ENCODE measurements at places on chromosomes 2 and 18. TPM values are rescaled to one million over a fixed set of nuclear protein-coding genes. Genes with fewer than 3 reads are reported as not detected.
A peak's percentile ranks its signal among the peaks of the same experiment; 100 is the strongest.

DNA sequence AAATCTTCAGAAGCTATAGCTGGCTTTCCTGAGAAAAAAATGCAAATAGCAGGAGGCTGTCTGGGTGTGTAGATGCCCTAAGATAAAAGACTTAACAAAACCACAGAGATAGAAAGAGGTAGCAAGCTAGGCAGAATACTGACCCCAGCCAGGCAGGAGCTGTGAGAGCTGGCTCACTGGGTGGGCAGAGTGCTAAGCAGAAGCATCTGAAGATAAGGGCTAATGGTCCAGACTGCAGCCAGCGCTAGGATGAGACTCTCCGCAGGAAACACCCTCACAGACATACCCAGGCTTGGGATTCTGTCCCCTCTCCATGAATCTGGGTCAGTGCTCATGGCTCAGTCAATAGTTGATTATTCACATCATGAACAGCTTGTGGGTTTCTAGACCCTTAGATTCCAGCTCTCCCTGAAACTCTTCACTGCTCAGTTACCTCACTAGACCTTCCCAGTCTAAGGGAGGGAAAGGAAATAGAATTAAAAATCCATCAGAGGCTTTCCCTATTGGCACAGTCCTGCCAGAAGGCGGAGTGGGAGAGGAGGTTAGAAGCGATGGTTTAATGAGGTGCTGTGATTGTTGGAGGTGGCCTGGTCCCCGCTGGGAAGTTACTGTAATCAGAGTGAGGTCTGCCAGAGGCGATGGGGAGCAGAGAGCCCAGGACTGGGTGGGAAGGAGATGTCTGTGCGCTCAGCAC, 21.4 kb upstream of the CCBE1 start:
- H3K27ac ChIP-seq, result no peak overlapping the region
- no peaks in the 10 kb centered on the region for H3K4me1 ChIP-seq
- no peaks in the 10 kb centered on the region for H3K36me3 ChIP-seq
- no peak for DNase-seq
- no peak overlapping the region for H3K4me3 ChIP-seq

GRCh38 chr18:32160547-32160946, 29.3 kb upstream of the MEP1B start:
- peaks cover 3% of the 10 kb centered on the region for H3K27me3 ChIP-seq
- H3K27ac ChIP-seq, result no peak overlapping the region
- H3K4me3 ChIP-seq, result no peak overlapping the region

KCNG2 gene
- total RNA-seq, result not detected

DNA sequence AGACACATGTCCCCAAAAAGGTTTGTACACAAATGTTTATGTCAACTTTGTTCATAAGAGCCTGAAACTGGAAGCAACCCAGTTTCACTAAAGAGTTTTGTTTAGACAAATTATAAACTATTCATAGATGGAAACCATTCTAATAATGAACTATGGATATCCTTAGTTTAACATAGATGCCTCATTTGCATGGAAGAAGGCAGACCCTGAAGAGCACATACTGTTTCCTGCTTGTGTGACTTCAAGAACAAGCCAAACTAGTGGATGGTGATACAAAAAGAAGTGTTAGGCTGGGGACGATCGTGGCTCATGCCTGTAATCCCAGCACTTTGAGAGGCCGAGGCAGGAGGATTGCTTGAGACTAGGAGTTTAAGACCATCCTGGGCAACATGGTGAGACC, 48.1 kb downstream of the ACOXL start:
- DNase-seq, result no peak
- no peak overlapping the region for H3K4me3 ChIP-seq
- H3K27me3 ChIP-seq, result peaks cover 25% of the 10 kb centered on the region
- H3K36me3 ChIP-seq, result no peaks in the 10 kb centered on the region

DNA sequence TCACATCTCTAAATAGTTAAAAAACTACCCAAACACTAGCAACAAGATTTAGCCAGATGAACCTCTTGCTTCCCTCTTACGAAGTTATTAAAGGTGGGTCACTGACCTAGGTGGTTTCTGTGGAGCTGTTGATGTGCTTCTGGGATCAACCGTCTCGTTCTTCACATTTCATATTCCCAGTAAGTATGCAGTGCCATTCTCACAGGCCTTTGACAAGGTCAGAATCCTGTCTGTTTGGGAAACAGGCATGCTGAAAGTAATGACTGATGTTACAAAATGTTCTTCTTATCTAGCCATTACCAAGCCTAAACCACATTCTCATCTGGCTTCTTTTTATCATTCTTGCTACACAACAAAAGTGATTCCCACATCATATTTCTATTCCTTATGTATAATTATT, 70.3 kb downstream of the WDR7 start:
- H3K27ac ChIP-seq, result no peak overlapping the region
- DNase-seq, result no peak
- peaks cover 10% of the 10 kb centered on the region for H3K4me1 ChIP-seq

DNA sequence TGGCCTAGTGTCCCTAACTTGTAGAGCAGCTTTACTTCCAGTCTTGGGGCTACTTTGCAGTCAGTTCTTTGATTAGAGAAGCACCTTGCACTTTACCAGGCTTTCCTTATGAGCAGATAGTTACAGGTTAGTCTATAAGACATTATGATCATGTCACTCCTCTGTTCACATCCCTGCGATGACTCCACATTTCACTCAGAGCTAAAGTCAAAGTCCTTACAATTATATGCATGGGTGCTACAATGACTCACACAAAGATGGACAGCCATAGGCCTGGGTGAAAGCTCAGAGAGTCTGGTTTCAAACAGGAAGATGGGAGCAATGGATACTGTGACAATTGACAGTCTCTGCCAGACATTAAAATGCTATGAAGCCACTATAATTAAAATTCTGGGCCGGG, 27.1 kb upstream of the SSB start:
- H3K27me3 ChIP-seq, result peaks cover 19% of the 10 kb centered on the region
- no peak for DNase-seq

TUBB8B gene
- not detected for total RNA-seq

DNA sequence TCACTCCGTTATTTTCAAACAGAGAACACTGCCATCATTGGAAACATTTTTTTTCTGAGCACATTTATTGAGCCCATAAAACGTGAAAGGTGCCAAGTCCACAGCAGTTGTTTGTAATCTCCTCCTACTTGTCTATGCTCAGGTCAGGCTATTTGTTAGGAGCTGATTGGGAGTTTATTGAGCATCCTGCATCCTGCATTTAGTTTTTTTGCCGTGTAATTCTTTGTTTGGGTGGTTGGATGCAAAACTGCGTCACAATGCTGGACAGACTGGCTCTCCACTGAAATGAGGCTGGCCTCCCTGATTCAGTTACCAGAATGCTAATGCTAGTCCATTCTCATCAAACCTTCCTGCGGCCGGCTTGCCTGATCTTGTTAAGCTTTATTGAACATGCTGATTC, 71.4 kb downstream of the RAPGEF4 start:
- no peaks in the 10 kb centered on the region for H3K4me1 ChIP-seq
- no peak for DNase-seq
- no peak overlapping the region for H3K4me3 ChIP-seq
- no peaks in the 10 kb centered on the region for H3K27me3 ChIP-seq
- peaks cover 6% of the 10 kb centered on the region for H3K36me3 ChIP-seq

DNA sequence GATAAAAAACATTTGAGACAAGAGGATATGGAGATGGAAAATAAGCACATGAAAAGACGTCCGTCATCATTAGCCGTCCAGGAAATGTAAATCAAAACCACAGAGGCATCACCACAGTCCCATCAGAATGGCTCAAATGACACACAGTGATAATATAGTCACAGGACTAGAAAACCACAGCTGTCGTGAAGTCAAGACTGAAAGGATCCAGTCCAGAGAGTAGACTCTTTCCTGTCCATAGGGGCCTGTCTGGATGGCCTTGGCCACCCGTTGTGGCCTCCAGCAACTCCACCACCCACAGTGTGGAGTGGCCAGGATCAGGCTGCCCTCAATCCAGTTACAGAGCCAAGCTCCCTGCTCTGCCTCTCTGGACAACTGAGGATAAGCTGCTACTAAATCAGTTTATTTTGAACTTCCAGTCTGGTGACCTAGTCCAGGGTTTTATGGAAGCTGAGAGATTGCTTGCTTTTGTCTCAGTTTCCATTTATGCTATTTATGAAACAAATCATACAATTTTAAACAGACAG, 60.4 kb downstream of the RHOB start:
- peak; percentile 66 for DNase-seq
- peaks cover 5% of the 10 kb centered on the region for H3K27me3 ChIP-seq
- H3K4me1 ChIP-seq, result peaks cover 7% of the 10 kb centered on the region
- peak overlapping the region; percentile 23 for H3K27ac ChIP-seq

FAM237A gene
- total RNA-seq, result not detected

SOWAHC gene
- 0.29 TPM for total RNA-seq

DNA sequence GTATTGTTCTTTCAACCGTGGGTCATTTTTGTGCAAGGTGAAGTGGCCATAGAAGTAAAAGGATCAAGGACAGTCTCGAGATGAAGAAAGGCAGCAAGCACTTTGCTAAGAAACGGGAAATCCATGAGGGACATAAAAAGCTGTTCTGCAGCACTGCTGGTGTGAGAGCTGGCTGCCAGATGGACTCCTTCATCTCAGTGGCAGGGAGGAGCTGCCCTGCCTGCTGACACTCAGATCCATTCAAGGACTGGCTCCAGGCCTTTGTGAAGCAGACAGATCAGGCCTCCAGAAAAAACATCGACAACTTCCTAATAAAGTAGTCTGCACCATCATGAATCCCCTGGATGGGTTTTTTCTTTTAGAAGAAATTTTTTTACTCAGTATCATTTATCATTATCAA, 29.5 kb downstream of the RMC1 start:
- H3K4me3 ChIP-seq, result no peak overlapping the region
- peaks cover 49% of the 10 kb centered on the region for H3K36me3 ChIP-seq
- no peaks in the 10 kb centered on the region for H3K27me3 ChIP-seq
- H3K4me1 ChIP-seq, result peaks cover 8% of the 10 kb centered on the region
- no peak for DNase-seq
- peak overlapping the region; percentile 5 for H3K27ac ChIP-seq

- no peaks in the 10 kb centered on the region for H3K4me1 ChIP-seq
- no peaks in the 10 kb centered on the region for H3K27me3 ChIP-seq
- H3K27ac ChIP-seq, result no peak overlapping the region
- no peaks in the 10 kb centered on the region for H3K36me3 ChIP-seq
- no peak overlapping the region for H3K4me3 ChIP-seq
Measured at GRCh38 chr18:23059541-23060465, 75.5 kb upstream of the CABLES1 start.

GRCh38 chr2:237359518-237359840, 54.5 kb downstream of the COL6A3 start:
- DNase-seq, result no peak
- no peak overlapping the region for H3K27ac ChIP-seq
- H3K4me1 ChIP-seq, result no peaks in the 10 kb centered on the region
- H3K4me3 ChIP-seq, result no peak overlapping the region
- no peaks in the 10 kb centered on the region for H3K27me3 ChIP-seq

DNA sequence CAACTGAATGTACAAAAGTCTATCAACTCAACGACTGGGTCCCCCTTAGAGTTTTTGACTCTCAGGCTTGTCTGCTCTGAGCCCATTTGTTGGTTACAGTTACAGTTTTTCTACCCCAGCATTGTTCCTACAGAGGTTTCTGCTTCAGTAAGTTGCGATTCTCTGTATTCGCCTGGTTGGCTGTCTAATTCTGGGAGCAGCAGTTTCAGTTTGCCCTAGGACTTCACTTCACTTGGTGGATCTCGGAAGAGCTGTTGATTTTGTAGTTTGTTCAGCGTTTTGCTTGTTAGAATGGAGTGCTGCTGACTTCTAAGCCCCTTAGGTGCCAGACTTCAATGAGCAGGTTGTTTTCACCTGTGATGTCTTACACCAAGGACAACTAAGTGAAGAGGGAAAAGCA, 296.5 kb upstream of the EPAS1 start:
- no peaks in the 10 kb centered on the region for H3K36me3 ChIP-seq
- H3K27me3 ChIP-seq, result no peaks in the 10 kb centered on the region
- no peaks in the 10 kb centered on the region for H3K4me1 ChIP-seq
- DNase-seq, result no peak

DNA sequence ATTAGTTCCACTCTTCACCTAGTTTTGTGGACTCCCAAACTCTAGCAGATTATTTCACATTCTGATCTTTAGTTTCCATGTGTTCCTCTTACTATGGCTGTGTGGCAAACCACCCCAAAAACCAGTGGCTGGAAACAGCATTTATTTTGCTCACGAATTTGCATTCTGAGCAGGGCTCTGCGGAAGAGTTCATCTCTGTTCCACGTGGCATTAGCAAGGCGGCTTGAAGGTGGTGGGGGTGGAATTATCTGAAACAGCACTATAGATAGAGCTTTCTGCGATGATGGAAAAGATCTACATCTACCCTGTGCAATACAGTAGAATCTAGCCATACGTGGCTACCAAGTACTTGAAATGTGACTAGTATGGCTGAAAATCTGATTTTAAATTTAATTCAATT, 5.9 kb downstream of the TWSG1 start:
- H3K4me1 ChIP-seq, result peaks cover 23% of the 10 kb centered on the region
- H3K36me3 ChIP-seq, result peaks cover 36% of the 10 kb centered on the region
- H3K27ac ChIP-seq, result no peak overlapping the region

GRCh38 chr2:165406173-165406572, 63.3 kb upstream of the CSRNP3 start:
- no peak for DNase-seq
- H3K27ac ChIP-seq, result no peak overlapping the region
- H3K4me1 ChIP-seq, result no peaks in the 10 kb centered on the region

DNA sequence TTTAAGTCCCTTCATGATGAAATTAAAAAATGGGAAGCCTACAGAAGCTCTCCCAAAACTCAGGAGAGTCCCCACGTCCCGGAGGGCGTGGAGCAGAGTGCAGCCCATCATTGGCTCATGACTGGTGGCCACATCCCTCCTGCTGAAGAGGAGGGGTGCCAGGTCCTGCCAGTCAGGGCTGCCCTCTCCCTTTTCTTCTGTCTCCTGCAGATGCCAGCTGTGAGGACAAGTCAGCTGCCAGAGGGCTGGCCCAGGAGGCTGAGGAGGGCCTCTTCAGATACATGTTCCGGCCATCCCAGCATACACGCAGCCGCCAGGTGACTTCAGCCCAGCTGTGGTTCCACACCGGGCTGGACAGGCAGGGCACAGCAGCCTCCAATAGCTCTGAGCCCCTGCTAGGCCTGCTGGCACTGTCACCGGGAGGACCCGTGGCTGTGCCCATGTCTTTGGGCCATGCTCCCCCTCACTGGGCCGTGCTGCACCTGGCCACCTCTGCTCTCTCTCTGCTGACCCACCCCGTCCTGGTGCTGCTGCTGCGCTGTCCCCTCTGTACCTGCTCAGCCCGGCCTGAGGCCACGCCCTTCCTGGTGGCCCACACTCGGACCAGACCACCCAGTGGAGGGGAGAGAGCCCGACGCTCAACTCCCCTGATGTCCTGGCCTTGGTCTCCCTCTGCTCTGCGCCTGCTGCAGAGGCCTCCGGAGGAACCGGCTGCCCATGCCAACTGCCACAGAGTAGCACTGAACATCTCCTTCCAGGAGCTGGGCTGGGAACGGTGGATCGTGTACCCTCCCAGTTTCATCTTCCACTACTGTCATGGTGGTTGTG, 2.6 kb downstream of the INHA start:
- no peak for DNase-seq
- H3K4me1 ChIP-seq, result no peaks in the 10 kb centered on the region
- H3K27ac ChIP-seq, result no peak overlapping the region
- peaks cover 32% of the 10 kb centered on the region for H3K27me3 ChIP-seq

DNA sequence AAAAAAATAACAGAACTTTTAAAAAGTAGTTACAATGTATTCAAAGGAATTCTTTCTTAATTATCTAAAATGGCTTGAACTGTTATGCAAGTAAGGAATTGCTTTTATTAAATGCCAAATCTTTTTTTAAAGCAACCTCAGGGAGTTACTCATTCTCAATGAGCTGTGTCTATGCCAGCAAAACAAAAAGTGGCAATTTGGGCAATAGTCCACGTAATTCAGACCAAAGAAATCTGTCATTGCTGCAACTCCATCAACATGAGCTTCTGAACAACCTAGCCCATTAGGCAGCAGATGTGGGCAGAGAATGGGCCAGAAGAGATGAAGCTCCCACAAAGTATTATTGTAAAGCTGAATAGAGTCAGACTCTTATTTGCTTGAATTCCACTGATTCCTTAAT, 118.4 kb downstream of the ALK start:
- H3K4me3 ChIP-seq, result no peak overlapping the region
- peaks cover 12% of the 10 kb centered on the region for H3K27me3 ChIP-seq

Data from activated CD8-positive, alpha-beta T cell treated with anti-CD3 and anti-CD28 coated beads for 36 hours (primary cell).